ENCODE measurements at places on chromosomes 7 and 10.

DNA sequence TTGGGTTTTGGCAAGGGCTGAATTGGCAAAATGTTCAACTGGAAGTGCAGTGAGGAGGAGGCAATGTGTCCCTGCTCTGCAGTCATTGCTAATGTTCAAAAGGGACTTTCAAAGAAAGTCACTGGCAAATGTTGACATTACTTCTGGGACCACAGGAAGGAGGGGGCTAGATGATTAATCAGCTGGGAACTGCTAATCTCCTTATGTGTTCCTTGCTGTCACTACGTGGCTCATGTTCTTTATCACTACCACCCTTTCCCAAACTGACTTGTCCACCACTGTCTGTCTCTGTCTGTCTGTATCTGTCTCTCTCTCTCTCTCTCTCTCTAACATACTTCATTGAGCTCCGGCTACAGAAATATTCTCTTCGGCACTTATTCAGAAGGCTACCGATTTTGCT lies 86.9 kb upstream of the MTPN start:
- H3K4me1 ChIP-seq: no peaks in the 10 kb centered on the region
- no peak for DNase-seq
- H3K36me3 ChIP-seq: no peaks in the 10 kb centered on the region
- no peak overlapping the region for H3K4me3 ChIP-seq
- H3K27ac ChIP-seq: no peak overlapping the region
- H3K27me3 ChIP-seq: no peaks in the 10 kb centered on the region

GRCh38 chr10:78559661-78560340 lies 509.0 kb upstream of the ZMIZ1 start:
- no peaks in the 10 kb centered on the region for H3K27me3 ChIP-seq
- no peaks in the 10 kb centered on the region for H3K36me3 ChIP-seq

DNA sequence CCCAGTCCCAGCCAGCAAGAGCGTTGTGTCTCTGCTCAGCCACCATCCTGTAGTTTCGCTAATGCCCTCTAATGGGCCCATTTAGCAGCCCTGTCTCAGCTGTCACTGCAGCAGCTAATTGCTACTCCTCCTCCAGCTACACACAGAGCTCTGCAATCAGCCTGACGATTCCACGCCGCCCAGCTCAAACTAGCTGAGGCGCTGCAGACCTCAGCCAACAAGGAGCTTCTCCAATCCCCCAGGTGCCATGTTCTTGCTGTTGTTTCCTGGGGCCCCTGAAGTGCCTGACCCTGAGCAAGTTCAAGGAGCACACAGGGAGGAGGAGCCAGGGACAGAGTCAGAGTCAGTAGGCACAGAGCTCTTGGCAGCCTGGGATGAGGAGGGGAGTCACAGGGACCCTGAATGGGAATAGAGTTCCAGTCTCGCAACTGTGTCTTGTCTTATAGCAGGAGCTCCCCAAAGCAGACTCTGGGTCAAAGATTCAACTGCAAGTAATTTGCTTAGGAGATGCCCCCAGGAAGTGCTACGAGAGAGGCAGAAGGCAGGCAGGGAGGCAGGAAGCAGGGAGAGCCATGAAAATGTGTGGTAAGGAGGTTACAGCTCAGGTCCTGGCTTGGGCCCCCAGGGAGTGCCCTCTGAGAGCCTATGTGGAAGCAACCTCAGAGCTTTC lies 135.8 kb upstream of the UNC5B start:
- H3K27ac ChIP-seq: no peak overlapping the region
- H3K4me3 ChIP-seq: no peak overlapping the region
- no peak for DNase-seq

- no peaks in the 10 kb centered on the region for H3K4me1 ChIP-seq
- peaks cover 6% of the 10 kb centered on the region for H3K27me3 ChIP-seq
- H3K27ac ChIP-seq: no peak overlapping the region
- no peak for DNase-seq
Observed at GRCh38 chr10:4704034-4704545, 121.9 kb upstream of the AKR1E2 start.

- no peaks in the 10 kb centered on the region for H3K4me1 ChIP-seq
- DNase-seq: no peak
- no peak overlapping the region for H3K4me3 ChIP-seq
- no peak overlapping the region for H3K27ac ChIP-seq
- H3K36me3 ChIP-seq: no peaks in the 10 kb centered on the region
Observed at GRCh38 chr7:117619681-117620080, 139.9 kb downstream of the CFTR start.

Data from T-cell (primary cell).